ENCODE measurements at places on chromosomes 11 and 22.

GRCh38 chr11:43217849-43218248, 93.9 kb upstream of the API5 start:
- no peak for DNase-seq

DNA sequence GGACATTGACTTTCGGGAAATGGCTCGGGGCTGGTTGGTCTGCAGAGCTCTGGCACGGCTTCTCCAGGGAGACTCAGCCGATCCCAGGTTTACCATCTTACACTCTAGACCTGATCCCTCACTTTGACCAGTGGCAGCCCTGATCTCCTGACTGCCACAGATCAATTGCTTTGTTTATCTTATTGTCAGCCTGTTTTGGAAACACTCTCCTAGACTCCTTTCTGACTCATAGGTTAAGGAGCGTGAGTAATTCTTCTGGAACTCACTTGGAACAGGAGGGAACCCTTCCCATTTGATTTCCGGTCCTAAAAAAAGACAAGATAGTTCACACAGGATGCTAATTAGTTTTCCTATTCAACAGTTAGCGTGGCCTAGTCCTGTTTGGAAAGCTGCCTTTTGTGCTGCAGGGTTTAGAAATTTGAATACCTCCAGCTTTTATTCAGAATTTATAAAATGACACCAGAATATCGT, 16.0 kb upstream of the BMAL1 start:
- DNase-seq: no peak

DNA sequence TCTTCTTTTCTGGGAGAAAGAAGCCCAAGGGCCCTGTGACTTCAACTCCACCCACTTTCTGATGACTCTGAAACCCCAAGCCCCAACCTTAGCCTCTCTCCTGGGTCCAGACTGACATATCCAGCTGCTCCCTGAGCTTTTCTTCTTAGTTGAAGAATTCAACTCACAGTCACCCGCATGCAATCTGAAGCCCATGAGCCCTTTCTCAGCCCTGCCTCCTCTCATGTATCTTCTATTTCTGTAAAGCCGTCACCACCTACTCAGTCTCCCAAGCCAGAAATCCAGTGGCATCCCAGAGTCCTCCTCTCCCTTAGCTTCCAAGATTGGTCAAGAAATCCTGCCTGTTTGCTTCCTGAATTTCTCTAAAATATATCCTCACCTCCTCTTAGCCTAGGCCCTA, 7.1 kb upstream of the TMA7B start:
- DNase-seq: no peak

GRCh38 chr22:23457380-23457985, 122.6 kb downstream of the IGLL1 start:
- DNase-seq: no peak

DNA sequence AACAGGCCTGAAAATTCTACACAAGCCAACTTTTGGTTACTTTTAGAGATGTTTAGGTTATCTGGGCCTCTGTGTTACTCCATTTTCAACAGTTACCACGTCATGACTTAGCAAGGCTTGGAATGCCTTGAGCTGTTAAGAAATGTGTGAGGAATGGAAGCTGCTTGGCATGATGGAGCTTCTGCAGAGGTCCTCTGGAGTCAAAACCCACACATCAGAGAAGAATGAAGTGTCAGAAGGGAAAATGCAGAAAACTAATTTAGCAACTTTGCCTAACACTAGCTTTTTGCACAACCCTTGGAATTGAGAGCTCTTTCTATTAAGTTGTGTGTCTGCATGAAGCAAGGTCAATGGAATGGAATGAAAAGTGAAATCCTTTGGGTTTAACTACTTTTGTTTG, 27.4 kb downstream of the FAT3 start:
- no peak for DNase-seq

- DNase-seq: peak; percentile 25
Measured at GRCh38 chr11:20156280-20156875, 3.9 kb downstream of the DBX1 start.

GRCh38 chr11:77302752-77303151, 1.3 kb upstream of the GDPD4 start:
- DNase-seq: no peak

DNA sequence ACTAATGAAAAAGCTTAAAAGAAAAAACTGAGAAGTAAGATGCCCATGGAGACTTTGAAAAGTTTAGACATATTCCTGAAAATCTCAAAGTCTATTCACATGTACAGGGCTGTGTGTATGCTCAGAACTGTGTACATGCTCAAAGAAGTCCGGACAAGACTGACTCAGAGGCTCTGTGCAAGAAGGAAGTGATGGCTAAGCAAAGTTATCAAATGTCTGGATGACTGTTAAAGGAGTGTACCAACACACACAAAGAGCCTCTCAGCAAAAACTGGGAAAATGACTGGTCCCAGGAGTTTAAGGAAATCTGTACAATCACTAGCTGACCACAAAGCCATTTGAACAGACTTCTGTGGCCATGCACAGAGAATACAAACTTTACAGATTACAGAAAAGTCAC, 33.1 kb upstream of the ARHGAP32 start:
- no peak for DNase-seq

- no peak for DNase-seq
Measured at GRCh38 chr11:31805629-31806185, 5.4 kb downstream of the PAX6 start.

- no peak for DNase-seq
Measured at GRCh38 chr11:123116486-123116885, 54.5 kb upstream of the HSPA8 start.

GRCh38 chr11:119344291-119345010, 2.1 kb downstream of the MFRP start:
- no peak for DNase-seq

- no peak for DNase-seq
Measured at GRCh38 chr11:35424157-35424940, 5.0 kb upstream of the SLC1A2 start.

DNA sequence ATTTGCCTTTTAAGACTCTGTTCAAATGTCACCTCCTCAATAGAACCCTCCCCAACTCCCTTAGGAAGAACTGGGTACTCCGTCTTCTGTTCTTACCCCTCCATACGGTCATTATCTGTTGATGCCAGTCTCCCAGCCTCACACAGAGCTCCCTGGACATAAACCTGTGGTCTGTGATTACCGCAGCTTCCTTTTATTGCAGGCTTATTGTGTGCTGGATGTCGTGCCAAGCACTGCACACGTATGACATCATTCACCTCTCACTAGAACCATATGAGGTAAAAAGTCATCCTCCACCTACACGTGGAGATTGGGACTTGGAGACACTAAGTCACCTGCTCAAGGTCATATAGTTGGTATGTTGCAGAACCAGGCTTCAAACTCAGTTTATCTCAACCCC, 15.3 kb downstream of the PTPN5 start:
- DNase-seq: no peak

GRCh38 chr22:28425211-28425610, 254.4 kb downstream of the TTC28 start:
- DNase-seq: no peak

DNA sequence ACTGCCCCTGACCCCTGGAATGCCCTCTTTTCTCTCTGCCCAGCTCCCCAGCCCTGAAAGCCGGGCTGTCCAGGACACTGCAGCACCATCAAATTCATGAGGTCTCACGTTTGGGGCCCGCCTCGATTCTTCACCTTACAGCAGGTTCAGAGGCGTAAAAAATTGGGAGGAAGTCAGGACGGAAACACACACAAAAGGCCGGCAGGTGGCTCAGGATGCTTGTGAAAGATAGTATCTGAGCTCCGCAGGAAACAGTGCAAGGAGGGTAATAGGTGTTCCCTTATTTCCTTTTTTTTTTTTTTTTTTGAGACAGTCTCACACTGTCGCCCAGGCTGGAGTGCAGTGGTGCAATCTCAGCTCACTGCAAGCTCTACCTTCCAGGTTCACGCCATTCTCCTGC, 4.1 kb downstream of the RFPL2 start:
- no peak for DNase-seq

GRCh38 chr11:71999798-72000197, 1.1 kb downstream of the IL18BP start:
- DNase-seq: no peak

DNA sequence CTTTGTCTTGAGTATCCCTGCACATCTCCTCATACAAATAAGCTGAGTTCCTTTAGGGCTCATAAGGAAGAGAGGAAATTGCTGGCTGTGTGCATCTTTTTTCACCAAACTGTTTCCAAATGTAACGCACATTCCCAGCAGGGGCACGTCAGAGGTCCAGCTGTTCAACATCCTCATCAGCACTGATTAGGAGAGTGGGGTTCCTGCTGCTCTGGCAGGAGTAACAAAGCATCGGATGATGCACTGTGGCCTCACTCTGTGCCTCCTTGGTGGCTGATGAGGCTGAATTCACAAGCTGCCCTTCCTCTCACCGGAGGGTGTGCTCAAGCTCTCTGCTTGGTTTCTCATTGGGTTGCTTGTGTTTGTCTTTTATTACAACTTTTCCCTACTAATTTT, 35.5 kb upstream of the SLC25A1 start:
- no peak for DNase-seq

- DNase-seq: no peak
Measured at GRCh38 chr11:60310407-60310998, 16.6 kb upstream of the MS4A6E start.
